ENCODE measurements at places on chromosomes 6 and 20.

DNA sequence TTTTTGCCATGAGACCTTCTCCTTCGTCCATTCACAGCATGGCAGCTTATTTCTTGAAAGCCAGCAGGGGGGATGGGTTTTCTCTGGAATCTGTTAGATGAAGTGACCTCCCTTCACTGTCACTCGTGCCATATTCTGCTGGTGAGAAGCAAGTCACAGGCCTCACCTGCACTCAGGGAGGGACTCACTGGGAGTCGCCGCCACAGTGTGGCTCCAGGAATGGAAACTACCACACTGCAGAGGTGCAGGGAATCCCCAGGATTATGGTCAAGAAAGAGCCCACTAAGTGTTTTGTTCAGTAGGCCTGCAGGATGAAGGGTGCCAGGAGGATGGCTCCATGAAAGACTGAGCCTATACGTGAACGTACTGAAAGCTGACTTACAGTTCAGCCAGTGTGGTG, 161.1 kb upstream of the AKAP12 start:
- no peak for DNase-seq

GRCh38 chr6:150169609-150170008, 26.8 kb downstream of the PPP1R14C start:
- DNase-seq, result no peak

- peak; percentile 29 for DNase-seq
Observed at GRCh38 chr6:107061125-107062020, 33.4 kb downstream of the MTRES1 start.

- no peak for DNase-seq
Observed at GRCh38 chr6:20653085-20653479, 118.8 kb downstream of the CDKAL1 start.

- DNase-seq, result no peak
Observed at GRCh38 chr20:50559149-50559548, 49.0 kb downstream of the PTPN1 start.

DNA sequence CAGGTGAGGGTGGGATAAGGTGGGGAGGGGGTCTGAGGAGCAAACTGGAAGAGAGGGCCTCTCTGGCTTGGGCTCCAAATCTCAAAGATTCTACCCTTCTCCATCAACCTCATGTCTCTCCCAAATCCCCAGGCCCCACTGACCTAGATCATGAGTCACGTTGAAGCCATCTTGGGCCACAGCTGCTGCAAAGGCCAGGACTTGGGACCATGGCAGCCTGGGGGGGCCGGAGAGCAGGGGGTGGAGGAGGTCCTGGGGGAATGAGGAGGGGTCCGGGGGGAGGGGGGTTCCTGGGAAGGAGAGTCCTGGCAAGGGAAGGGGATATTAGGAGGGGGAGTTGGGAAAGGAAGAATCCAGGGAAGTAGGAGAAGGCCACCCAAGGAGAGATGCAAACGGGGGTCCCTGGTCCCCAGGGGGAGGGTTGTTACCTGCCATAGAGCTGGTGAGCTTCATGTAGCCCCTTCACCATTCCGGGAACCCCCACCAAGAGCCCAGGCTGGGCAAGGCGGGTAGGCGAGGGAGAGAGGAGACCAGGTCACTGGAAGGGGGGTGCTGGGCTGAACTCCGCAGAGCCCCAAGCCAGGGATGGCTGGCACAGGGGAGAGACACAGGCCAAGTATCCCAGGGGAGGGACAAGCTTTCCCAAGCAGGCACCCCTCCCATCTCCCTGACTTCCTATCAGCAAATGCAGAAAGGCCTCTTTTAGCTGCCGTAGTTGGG, 12.7 kb downstream of the GGT7 start:
- DNase-seq, result no peak

- DNase-seq, result no peak
Observed at GRCh38 chr20:4926531-4927156, 74.7 kb downstream of the SLC23A2 start.

DNA sequence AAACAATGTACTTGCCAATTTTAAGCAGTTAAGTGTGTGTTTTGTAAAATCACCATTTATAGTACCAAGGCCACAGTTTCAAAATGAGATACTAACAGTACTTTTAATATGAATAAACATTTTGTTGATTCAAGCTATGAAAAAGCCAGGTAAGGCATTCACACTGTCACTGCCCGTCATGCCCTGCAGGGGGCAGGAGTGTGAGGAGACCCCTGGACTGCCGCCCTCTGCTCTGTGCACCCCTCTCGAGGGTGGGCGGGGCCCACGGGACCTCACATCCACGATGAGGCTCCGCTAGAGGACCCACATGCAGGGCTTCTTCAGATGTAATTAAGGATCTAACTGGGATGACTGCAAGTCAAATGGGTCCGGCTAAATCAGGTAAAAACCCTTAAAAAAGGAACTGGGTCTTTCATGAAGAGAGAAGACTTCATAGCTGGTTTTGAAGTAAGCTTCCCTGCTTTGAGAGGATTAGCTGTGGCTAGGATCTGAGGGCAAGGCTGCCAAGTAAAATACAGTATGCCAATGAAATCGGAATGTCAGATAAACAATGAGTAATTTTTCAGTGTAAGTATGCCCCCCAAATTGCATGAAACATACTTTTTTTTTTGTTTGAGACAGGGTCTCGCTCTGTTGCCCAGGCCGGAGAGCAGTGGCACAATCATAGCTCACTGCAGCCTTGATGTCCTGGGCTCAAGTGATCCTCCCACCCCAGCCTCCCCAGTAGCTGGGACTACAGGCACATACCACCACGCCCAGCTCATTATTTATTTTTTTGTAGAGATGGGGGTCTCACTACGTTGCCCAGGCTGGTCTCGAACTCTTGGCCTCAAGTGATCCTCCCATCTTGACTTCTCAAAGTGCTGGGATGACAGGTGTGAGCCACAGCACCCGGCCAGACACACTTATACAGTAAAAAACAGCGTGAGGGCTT, 18.7 kb downstream of the DIDO1 start:
- no peak for DNase-seq

DNA sequence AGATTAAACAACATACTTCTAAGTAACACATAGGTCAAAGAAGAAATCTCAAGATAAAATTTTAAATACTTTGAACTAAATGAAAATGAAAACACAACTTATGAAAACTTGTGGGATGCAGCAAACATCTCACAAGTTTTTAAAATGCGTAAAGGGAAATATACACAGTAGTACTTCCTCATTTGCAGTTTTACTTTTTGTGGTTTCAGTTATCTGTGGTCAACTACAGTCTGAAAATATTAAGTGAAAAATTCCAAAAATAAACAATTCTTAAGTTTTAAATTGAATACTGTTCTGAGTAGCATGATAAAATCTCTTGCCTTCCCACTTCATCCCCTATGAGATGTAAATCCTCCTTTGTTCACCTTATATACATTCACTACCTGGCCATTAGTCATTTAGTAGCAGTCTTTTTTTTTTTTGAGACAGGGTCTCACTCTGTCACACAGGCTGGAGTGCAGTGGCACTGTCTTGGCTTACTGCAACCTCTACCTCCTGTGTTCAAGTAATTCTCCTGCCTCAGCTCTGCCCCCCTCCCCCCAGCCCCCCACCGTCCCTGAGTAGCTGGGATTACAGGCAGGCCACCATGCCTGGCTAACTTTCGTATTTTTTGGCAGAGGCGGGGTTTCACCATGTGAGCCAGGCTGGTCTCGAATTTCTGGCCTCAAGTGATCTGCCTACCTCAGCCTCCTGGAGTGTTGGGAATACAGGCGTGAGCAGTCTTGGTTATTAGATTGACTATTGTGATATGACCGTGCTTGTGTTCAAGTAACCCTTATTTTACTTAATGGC, 154.6 kb upstream of the AHI1 start:
- DNase-seq, result no peak

GRCh38 chr6:75024828-75025227, 181.0 kb downstream of the COL12A1 start:
- no peak for DNase-seq

- peak; percentile 59 for DNase-seq
Observed at GRCh38 chr20:44601236-44601671, 18.9 kb downstream of the PKIG start.

DNA sequence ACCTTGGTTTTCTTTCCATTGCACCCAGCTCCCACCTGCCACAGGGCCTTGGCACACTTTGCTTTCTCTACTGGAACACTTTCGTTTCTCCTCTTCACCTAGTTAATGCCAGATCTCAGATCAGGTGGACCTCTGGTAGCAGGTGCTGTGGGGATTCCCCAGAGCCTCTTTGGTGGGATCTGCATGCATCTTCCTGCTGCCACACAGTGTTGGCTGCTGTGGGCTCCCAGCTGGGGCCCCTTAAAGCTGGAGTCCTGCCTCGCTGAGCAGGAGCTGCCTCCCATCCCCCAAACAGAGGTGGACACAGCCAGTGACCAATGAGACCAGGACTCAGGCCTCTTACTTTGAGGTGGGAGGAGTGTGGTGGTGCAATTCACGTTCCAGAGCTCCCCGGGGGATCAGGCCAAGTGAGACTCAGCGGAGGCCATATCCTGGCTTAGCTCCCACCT, 28.4 kb downstream of the CEBPB start:
- peak; percentile 85 for DNase-seq

DNA sequence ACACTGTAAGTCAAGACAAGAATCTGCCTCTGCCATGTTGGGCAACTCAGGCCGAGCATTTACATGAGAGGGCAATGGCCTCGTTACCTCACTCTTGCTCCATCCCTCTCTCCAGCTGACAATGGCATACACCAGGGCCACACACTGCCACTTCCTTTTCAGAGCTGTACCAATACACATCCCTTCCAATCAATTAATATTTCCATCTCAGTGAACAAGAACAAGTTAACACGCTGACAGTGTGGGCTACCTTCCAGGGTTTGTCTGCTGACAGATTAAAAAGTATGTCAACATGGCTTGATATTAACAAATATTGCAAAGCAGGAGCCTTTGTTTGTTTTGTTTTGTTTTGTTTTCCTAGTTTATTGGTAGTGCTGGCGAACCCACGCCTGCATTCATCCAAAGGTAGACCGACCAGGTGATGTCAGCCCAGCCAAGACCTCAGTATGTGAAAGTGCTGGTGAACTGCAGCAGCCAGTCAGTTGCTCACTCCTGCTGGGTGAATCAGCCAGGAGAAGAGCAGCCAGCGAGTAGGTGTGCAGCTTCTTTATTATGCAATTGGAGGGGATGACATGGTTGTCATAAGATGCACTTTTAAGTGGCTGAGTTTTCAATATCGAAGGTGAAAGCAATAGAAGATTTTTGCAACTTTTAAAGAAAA, 487.3 kb upstream of the JARID2 start:
- no peak for DNase-seq

DNA sequence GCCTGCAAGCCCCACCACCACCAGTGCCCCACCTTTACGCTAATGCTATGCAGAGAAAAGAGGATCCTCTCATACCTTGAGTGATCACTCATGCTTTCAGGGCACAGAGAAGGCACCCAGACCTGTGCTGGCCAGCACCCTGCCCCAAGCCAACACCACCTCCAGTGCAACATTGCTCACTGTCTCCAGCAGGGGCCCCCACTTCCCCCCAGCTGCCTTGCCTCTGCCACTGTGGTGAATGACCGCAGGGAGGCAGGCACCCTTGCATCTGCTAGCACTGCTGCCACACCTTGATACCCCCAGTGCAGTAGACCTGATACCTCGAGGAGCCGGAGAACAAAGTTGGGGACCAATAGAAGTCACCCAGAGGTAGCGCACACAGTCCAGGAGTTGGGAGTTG, 139.2 kb upstream of the PLN start:
- no peak for DNase-seq

DNA sequence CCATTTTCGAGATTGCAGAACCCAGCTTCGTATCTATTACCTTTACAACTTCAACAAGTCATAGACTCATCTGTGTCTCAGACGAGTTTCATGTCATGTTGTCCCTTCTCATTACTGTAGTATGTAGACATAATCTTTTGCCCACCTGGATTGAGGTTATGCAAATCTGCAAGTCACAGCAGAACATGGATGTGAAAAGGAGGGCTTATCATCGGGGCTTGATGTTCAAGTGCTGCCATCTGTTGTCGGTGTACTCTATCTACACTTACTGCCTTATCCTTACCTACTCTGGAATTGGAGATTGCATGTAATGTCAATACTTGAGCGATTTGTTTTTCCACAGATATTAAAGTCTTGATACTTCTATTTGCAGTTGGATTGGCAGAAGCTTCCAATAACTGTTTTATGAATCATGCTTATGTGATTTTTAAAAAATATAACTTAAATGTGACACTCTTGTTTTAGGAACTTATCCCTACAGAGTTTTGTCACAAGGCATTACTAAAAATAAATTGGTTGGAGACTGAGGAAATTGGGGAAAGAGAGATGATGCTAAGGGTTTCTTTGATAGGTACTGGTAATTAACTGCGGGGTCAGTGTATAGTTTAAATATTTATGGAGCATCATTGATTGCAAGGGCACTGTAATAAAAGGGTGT, 3.0 kb upstream of the GOPC start:
- DNase-seq, result peak; percentile 51

DNA sequence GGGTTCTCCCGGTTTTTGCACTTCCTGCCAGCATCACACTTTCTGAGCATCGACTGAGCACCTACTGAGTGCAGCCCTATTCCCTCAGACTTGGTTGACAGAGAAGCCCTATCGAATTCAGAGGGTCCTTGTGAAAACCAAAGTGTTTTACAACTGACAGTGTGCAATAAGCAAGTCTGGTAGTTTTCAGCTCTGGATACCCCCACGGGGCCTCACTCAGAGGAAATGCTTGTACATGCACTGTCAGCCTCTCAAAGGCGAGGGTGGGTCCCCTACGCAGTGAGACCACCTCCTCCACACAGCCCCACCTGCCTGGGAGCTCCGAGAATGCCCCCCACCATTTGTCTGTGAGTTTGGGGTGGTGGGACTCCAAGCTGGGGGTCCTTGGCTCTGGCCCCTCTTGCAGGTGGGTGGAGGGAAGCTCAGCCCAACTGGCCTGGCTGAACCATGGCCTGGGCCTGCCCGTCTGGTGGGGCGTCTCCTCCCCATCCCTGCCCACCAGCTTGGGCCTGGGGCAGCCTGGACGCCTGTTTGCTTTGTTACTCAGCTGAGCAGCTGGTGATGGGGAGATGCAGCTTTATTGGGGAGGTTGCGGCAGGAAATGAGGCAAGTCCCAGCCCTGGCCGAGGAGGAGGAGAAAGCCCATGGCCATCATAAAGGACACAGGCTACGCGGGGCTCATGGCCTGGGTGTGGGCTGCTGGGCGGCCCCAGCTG, 1.7 kb downstream of the SPDEF start:
- DNase-seq, result no peak

- no peak for DNase-seq
Observed at GRCh38 chr20:51054233-51054632, 31.3 kb upstream of the KCNG1 start.

DNA sequence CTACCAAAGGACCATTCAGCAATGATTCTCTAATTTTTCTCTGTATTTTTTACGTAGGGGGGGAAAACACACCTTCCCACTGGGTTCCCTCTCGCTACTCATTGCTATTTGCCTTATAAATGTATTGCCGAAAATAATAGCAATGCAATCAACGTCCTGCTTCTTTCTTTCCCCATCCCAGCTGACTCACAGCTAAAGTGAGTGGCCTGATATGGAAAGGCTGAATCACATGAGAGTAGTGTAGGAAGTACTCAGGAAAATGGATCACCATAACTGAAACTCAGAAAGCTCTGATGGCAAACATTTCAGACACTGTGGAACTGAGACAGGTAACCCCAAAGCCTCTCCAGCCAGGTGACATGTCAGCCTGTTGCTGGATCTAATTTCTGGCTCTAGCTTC, 49.3 kb upstream of the SRPK1 start:
- DNase-seq, result no peak

GRCh38 chr6:167350275-167350696, 25.4 kb downstream of the TTLL2 start:
- DNase-seq, result no peak
